ENCODE measurements at places on chromosomes 7 and 10.

DNA sequence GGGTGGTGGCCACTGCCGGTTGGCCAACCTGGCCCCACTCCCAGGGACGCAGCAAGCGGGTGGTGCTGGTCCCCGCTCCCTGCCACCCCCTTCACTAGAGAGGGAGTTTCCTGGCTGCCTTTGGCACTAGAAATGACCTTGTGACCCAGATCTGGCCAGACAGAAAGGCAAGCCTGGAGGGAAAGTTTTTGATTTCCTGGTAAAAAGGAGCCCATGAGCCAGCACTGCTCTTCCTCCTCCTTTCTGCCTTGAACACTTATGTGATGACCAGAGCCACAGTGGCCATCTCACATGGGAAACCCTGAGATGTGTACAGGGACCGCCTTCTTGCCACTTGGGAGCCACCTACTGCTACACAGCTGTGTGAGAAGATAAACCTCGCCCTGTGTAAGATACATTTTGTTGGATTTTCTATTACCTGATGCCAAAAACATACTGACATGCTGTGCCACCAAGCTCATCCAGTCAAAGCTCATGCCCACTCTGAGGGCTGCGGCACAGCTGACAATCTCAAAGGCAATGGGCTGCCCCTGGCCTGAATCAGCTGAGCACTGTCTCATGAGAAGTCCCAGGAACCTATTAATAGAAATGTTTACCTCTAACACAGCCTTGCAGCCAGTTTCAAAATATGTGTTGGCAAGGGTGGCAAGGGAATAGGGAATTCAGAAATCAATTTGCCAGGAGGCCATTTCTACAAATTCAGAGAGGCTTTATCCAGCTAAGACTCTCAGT lies 94.0 kb downstream of the CYTH3 start:
- no peak for DNase-seq

DNA sequence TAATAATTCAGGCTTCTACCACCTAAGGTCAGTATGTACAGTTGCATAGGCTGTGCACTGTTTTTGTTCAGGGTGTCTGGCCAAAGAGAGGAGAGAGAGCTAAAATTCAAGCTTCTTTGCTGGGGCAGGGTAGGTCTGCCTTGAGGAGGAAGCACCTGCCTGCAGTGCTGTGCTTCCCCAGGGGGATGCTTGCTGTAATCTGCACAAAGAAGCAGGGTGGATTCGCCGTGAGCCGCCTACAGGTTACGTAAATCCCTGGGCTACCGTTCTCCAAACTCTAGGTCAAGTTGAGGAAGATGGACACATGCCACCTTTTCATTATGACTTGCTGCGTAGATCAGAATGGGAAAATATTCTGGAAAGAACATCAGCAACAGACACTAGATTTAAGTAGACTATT lies 543.3 kb downstream of the TNS3 start:
- no peak for DNase-seq

- DNase-seq: no peak
Measured at GRCh38 chr7:135247746-135248471, 14.3 kb downstream of the STRA8 start.

GRCh38 chr10:102802920-102803534 lies 34.2 kb downstream of the CYP17A1 start:
- DNase-seq: peak; percentile 85

DNA sequence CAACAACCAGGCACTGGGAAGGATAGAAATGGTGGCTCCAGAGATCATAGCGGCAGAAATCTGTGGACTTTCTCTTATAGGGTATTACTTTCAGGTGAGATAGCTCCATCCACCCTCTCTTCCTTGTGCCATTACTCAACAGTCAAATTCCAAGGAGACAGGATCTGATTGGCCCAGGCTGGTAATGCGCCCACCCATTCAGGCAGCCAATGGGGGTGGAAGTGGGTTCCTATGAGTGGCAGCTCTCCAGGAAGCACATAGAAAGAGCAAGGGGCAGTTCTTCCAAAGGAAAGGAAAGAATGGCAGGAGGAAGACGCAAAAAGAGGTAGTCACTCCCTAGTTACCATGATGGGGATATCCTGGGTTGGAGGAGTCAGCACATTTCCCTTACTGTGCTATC lies 94.4 kb downstream of the STRA8 start:
- DNase-seq: no peak

- DNase-seq: no peak
Measured at GRCh38 chr10:99615426-99615825, 4.8 kb downstream of the SLC25A28 start.

- DNase-seq: no peak
Measured at GRCh38 chr10:83667594-83667993, 471.7 kb upstream of the GHITM start.

- DNase-seq: no peak
Measured at GRCh38 chr7:146544748-146545147, 428.1 kb downstream of the CNTNAP2 start.

GRCh38 chr7:26958834-26959233 lies 94.4 kb upstream of the SKAP2 start:
- peak; percentile 55 for DNase-seq

GRCh38 chr10:52965938-52966401 lies 193.4 kb upstream of the MBL2 start:
- DNase-seq: no peak

DNA sequence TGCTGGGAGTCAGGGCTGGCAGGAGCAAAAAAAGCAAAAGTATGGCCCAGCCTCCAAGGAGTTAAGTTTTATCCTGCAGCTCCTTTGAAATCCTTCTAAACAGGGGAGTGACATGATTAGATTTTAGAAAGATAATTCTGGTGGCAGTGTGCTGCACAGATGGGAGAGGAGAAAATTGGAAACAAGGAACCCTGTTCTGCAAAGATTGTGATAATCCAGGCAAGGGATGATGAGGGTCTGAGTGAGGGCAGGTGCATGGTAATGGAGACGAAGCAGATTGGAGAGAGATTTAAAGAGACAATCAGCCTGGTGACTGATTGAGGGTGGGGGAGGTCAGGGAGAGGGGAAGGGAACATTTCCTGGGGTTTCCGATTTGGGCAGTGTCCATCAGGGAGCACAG lies 444.7 kb upstream of the PODXL start:
- DNase-seq: no peak

- no peak for DNase-seq
Measured at GRCh38 chr10:132652936-132653590, 115.5 kb downstream of the INPP5A start.

- no peak for DNase-seq
Measured at GRCh38 chr7:137801491-137801890, 45.3 kb downstream of the DGKI start.

- DNase-seq: no peak
Measured at GRCh38 chr10:58993480-58994221, 182.8 kb upstream of the PHYHIPL start.

GRCh38 chr10:71276873-71277272 lies 42.2 kb upstream of the SLC29A3 start:
- no peak for DNase-seq

GRCh38 chr7:29139796-29140195 lies 6.5 kb downstream of the CPVL start:
- no peak for DNase-seq

DNA sequence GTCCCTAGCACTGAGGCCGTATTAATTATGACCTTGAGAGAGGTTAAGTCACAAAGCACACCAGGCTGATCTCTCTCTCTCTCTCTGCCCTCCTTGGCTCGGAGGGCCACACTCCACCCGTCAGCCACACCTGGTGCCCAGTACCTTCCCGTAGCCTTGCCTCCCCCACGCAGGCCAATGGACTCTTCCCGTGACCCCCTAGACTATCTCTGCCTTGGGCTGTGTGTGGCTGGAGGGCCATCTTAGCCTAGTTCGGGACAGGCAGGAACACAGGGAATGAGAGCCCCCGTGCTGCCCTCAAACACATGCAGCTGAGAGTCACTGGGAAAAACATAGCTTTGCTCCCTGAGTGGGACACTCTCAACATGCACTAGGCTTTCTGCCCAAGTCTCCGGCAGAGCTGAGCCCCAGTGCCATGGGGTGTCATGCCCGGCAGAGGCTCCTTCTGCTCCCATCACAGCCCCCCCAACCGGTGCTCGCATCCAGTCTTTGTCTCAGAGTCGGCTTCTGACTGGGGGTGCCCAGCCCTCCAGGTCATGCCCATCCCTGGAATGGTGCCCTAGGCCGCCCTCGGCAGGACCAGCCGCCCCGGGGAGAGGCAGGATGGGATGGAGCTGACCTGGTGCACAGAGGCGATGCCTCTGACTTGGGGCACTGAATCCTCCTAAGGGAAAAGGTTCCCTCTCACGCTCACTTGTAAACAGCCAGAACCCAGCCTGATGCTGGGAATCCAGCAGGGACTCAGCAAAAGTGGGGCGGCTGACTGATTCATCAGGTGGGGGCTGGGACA lies 63.0 kb downstream of the TCERG1L start:
- no peak for DNase-seq

DNA sequence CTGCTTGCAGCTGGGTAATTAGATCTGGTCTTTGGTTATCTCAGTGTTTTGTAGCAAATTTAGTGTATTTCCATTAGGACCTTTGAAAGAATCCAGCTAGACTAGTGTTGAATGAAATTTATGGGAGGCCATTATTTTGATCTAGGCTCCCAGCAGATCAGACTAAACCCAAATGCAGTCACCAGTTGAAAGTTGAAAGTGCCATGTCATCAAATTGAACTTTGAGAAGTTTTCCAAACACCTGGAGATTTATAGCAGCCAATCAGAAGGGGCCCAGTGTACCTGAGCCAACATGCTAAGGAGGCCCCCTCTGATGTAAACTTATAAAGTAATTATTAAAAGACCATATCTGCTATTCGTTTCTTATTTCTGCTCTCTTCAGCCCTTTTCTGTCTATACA lies 11.3 kb upstream of the TMEM236 start:
- no peak for DNase-seq

DNA sequence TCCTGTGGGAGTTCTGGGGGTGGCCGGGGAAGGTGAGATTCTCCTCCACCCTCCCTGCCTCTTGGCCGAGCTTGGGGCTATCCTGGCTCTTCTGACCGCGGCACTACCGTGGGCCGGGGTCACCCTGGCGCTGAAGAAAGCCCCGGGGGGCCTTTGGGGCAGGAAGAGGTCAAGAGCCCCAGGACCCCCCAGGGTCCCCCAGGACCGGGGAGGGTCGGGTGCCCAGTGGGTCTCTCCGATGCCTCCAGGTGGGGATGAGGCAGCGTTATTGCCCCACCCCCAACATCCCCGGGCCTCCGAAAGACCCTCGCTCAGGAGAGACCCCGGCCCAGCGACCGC lies 439 bp upstream of the KNDC1 start:
- no peak for DNase-seq

DNA sequence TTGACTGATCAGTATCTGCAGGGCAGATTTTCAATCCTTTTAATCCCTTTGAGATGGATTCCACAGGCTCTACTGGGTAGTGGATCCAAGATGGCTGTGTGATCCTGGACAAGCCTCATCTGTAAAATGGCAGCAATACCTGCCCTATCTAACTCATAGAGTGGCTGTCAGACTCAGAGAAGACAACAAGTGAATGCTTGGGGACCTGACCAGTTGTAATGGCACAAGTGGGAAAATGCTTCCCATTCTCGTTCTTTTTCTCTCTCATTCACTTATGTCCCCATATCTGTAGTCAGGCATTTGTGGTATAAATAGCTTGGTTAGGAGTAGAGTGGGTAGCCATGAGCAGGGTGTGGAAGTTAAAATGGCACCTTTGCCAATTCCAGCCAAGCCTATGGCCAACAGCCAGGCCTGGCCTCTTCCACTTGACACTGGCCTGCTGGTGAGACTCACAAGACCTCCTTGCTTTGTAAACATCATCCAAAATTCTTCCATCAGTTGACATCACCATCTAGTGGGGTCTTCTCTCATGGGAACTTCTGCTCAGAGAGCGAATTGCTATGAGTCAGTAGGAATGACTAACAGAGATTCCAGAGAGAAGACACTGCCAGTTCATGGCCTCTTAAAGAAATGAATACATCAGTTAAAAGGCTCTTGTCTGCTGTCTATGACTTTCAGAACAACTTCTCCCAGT lies 150.1 kb downstream of the PLPP4 start:
- peak; percentile 72 for DNase-seq

DNA sequence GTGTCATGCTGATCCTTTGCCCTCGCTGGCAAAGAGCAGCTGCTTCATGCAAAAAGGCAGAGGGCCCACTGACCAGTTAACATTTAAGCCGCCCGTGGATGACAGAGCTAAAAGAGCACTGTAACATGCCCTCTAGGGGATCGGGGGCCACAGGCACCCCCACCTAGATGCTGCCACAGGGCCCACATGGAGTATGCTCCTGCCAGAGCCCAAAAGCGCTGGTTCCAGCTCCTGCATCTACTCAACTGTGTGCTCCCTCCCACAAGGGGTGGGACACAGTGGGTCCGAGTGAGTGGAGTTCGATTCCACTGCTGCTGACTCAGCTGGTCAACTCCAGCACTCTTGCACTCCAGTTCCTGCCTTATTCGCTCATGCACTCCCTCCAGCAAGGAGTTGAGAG lies 199.8 kb upstream of the CNTNAP2 start:
- no peak for DNase-seq

- DNase-seq: peak; percentile 50
Measured at GRCh38 chr7:22627136-22627535, 99.9 kb upstream of the IL6 start.

GRCh38 chr7:120303105-120303504 lies 30.1 kb downstream of the KCND2 start:
- DNase-seq: no peak

DNA sequence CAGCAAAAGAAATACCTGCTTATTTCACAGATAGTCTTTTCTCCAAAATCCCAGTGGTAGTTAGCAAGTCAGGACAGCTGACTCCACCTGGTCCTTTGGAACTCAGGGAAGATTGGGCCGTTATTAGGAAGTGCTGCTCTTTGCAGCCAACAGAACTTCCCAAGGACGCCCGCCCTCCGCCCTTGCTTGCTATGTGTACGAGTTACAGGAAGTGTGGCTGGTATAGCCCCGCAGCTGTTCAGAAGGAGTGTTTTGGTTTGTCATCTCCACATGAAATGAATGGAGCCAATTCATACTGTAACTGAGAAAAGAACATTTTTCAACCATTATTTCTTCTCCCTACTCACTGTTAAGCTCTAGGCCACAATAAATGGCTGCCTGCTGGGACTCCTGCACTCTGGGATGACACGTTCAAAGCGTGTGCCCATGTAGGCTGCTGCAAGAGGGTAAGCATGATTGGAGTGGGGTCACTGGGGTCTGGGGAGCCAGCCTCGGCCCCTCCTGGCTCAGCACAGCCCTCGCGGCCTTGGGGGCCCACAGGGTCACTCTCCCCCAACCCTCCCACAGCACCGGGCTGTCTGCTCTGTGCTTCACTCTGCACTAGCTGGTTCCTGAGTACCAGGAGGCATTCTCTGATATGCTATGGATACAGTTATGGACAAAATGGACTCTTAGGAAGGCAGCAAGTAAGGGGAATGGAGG lies 244.0 kb downstream of the EBF3 start:
- no peak for DNase-seq

GRCh38 chr7:29349362-29349761 lies 154.8 kb downstream of the CHN2 start:
- DNase-seq: no peak

Data from AG08395 (cell line).